ENCODE measurements at places on chromosomes 5 and 9.

DNA sequence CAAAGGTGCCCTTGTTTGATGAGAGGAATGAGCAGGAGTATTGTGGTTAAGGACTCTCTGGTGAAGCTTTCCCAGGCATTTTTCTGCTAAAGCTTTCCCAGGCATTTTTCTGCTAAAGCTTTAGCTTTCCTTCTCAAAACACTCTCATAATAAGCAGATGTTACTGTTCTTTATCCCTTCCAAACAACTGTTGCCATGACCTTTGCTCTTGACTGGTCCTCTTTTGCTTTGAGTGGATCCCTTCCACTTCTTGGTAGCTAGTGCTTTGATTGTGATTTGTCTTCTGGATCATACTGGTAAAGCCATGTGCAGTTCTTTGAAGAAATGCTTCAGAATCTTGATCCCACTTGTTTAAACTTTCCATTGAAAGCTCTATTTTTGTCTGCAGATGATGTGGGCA lies 85.8 kb downstream of the GPBP1 start:
- DNase-seq = no peak

DNA sequence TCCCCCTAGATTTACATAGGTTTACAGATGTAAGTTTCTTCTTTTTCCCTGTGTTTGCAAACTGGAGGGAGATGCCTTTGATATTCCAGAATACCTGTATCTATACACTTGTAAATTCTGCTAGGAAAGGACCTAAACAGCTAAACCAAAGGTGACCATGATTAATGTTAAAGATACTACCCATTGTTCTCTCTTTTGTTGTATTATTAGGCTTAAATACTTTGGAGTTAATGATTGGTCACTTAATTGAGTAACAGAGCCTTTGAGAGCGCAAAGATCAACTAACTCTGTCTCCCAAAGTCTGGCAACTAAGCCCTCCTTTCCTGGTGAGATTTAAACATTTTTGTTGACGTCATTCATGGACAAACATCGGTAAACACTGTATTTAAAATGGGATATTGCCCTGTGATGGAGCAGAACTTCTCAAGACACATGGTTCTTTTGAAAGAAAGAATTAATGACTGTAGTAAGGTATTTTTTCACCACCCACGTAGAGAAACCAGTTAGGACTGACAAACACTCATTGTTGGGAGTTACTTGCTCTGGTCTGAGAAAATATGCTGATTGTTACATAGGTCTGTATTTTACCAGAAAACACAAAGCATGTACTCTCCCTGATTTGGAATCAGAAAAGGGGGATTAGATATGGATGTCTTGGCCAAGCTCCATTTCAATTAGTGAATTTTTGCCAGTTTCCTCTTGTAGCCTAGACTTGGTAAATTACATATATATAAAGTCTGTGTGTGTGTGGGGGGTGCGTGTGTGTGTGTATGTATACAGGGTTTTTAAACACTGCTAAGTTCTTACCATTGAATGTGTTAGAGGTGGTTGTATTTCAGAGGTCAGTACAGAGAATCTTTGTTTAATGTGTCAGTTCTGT lies 4.6 kb downstream of the VCAN start:
- DNase-seq = no peak

DNA sequence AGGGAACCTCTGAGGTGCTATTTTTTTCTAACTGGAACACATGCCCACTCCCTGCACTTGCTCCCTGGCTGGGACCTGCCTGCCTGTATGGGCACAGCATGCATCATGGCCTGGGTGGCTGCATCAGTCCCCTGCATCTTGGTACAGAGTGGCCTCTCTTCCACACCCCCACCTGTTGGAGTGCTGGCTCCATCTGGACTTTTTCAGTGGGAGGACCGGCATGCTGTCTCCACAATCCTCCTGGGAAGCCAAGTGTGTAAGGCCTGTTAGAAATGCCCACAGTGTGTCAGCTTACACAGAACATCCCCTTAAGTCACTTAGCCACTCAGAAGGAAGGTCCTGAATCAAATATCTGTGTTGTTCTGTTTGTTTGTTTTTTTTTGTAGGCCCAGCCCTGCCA lies 102.9 kb downstream of the MARCHF3 start:
- DNase-seq = no peak

DNA sequence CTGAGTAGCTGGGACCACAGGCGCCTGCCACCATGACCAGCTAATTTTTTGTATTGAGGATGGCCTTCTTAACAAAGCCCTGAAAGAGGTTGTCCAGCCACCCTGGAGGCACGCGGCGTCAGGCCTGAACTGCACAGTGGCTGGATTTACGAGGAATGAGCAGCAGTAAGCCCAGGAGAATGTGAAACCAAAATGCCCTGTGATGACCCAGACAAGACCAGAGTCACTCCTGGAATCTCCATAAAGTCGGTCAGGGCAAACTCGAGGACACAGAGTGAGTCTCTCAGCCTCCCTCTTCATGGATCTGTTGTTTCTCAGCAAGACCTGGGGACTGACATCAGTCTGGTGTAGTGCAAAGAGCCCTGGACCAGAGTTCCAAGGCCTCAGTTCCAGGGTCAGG lies 53.2 kb upstream of the C5orf58 start:
- DNase-seq = no peak

- DNase-seq = no peak
Observed at GRCh38 chr5:169563369-169563768, 20.2 kb upstream of the SPDL1 start.

- no peak for DNase-seq
Observed at GRCh38 chr9:120868339-120868675, 8.7 kb downstream of the PHF19 start.

DNA sequence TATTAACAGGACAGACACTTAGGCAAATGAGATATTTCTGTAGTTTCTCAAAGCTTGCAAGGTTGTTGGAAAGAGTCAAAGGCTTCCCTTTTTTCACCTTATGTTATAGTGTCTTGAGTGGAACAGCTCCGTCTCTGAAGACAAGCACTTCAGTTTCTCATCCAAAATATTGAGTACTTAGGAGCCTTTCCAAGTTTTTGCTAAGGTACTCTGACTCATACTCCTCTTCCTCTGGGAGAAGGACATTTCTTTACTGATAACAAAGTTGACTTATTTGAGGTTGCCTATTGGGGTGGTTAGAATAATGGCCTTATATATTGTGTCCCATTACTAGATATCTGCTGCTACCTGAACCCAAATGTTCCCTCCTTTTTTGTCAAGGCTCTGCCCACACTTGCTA lies 869.6 kb downstream of the MAT2B start:
- no peak for DNase-seq

GRCh38 chr5:94793113-94793815 lies 174.8 kb downstream of the SLF1 start:
- peak; percentile 69 for DNase-seq

- no peak for DNase-seq
Observed at GRCh38 chr9:126292736-126293521, 33.7 kb upstream of the MVB12B start.

- no peak for DNase-seq
Observed at GRCh38 chr9:14529629-14530028, 163.6 kb downstream of the ZDHHC21 start.

DNA sequence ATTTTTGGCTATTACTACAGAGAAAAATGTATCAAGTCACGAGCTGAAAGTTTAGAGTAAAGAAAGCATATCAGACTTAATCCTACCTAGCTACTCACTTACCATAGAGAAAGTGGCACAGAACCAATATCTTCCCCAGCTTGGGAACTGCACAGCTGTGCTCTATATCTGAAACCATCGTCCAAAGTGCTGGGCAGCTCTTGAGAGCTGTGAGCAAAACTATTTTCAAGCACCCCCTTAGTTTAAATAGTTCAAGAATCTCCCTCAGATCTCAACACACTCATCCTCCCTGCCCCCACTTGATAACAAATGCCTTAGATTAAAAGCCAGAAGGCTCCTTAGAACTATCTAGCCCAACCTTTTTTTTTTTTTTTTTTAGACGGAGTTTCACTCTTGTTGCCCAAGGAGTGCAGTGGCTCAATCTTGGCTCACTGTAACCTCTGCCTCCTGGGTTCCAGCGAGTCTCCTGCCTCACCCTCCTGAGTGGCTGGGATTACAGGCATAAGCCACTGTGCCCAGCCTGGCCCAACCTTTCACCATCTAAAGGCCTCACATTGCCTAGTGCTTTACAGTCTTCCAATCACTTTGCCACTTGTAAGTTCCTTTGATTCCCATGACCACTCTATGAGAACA lies 94.2 kb upstream of the APC start:
- DNase-seq = no peak
